ENCODE measurements at places on chromosomes 6 and 20.

DNA sequence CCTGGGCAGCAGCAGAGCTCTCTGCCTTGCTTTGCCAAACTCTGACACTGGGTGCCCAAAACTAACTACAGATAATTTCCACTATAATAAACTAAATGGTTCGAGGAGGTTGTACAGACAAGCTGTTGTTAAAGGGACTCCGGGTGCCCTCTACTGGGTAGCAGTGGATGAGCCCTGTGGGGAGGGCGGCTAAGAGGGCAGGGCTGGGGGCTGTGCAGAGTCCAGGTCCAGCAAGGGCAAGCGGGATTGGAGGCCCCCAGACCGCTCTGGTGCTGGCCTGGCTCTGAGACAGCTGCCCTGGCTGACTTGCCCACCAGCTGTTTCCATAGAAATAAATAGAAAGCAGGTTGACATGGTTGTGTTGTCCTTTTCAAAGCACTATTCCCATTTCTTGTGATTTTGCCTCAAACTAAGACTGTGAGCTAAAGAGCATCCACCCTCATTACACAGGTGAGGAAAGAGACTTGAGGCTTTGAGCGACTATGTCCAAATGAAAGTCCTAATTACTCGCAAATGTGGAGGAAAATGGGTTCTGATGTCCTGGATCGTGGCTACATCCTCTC lies 167.6 kb upstream of the CST7 start:
- DNase-seq = no peak

DNA sequence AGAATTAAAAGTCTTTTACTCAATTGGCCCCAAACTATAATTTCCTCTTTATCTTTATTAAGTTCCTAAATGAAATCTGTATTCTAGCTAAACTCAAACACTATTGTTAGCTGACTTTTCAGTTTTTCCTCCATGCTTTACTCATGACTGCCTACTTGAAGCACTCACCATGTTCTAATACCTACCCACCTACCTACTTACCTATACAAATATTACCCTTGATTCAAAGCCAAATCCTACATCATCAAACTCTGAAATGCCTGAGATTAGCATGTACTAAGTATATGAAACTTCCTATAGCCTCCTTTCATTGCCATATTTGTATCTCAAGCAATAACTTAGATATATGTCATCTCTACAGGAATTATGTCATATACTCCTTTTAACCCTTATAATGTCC lies 259.7 kb downstream of the HDGFL1 start:
- DNase-seq = no peak

DNA sequence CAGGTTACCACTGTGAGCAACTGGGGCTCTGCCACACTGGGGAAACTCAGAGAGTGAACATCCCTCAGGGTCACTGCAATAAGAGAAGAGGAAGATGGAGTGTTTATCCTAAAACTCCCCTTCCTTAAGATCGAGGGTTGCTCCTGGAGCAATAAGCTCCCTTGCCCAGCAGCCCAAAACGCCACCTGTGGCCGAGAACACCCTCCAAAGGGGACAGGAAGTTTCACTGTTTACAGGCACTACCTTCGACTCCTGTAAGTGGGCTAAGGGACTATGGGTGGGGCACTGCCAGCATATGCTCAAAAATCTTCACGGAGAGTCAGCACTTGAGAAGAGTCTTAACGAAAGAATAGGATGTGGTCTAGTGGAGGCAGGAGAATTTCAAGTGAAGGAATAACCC lies 132.5 kb downstream of the FAXC start:
- no peak for DNase-seq

DNA sequence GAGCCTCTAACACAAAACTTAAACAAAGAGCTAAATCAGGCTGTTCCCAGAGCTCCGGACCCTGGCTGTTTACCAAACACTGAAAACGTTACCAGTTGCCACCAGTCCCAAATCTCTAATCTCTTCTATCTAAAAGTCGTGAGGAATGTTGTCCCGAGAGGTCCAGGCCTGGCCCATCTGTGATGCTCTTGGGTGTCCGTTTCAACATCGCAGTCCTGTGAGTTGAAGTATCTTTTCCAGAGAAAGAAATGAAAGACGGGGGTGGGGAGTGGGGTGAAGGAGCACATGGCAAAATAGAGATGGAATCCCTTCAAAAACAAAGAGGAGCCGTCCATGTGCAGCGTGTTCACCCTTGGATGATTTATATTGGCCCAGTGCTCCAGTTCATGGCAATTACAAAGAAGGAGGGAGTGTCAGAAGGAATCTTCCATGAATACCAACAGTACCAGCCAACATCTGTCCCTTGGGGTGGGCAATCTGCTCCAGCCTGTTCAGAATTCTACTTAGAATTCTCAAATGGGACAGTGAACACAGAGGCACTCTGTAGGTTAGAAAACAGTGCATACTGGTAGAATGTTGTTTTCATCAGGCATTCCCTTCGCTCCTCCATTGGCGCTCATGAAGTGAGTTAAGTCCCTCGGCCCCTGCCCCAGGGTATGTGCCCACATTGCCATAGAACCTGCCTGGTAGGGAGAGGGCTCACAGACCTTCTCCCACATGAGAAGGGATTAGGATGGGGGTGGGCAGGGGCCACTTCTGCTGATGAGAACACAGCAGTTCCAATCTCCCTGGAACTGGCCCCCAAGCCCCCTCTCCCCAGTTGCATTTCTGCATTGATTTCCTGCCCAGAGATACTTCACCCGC lies 112.1 kb downstream of the LY86 start:
- DNase-seq = no peak
